ENCODE measurements at places on chromosomes 16 and 17.

DNA sequence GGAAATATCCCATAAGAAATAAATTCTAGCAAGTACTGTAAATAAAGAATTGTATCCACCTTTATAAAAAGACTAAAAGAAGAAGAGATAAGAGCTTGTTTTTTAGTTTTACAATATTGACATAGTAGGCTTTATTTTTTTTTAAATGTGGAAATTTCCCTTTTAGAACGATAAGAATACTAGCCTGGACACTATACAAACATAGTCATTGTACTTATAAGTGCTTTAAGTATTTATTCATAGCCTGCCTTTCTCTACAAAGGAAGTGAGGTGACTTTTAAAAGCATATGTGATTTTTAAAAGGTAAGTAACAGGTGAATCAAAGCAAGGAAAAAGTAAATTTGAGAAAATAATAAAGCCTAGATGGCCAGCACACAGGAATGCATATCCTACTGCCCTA is 17.7 kb downstream of the TOX3 start:
- DNase-seq, result no peak

DNA sequence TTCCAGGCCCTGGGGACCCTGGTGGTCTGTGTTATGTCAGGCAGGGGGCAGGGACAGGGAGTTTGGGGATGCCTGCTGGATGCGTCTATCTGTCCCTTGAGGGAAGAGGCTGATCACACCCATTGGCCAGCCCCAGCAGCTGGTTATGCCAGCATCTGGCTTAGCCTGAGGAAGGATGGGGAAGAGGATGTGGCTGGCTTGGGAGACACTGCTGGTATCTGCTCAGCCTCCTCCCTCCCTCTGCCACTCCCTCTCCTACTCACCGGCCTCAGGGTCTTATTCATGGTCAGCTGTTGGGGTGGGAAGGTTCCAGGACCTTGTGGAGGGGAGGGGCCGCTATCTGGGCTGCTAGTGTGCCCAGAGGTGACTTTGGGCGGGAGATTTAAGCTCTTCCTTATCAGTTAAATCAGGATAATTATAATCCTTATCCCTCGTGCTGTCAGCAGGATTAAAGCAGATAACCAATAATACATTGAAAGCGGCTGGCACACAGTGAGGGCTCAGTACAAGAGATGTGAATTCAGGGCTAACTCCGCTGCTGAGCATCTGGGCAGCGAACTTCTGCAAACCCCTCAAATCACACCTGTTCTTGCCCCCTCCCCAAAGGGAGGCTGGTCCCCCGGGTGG is 36.0 kb upstream of the MLKL start:
- no peak for DNase-seq

DNA sequence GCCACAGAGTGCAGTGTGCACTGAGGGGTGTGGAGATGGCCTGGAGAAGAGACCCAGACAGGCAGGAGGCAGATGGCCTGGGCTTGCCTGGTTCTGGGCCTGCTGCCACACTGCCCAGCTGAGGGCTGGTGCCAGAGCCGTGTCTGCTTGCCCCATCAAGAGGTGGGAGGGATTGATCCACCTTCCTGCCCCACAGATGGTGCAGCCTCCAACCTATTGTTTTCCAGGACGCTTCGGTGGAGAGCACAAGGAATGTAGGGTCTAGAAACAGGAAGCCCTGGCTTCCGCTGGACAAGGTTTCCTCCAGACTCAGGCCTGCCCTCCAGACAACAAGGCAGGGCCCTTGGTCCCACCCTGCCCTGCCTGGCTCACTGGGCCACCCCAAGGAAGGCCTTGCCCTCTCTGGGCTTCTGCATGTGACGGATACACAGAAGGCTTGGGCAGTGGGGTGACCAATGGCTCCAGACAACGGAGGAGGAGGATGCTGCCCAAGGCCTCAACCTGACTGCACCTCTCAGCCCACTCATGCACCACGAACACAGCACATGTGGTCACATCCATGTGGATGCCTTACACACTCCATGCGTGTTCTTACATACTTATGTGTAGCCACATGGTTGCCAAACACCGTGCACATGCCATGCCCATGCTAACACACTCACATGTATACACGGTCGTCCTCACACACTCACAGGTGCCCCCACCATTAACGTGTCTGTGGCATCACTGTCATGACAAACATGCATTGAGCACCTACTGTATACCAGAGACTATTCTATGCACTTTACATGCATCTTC is 6.5 kb upstream of the CDH5 start:
- no peak for DNase-seq

DNA sequence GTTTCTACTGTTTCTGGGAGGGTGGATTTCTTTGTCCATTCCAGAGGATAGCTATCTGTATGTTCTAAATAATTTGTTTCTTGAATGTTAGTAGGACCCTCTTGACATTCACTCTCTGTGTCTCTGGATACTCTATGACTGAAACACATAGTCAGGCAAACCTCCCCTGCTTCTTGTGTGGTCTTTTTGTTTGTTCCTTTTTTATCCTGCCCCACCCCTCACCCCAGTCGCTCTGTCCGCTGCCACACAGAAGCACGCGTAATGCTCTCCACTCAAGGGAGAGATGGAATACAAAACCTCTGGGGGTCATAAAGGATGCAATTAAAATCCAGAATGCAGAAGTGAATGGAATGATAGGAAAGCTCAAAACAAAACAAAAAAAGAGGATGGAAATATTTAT is 253.1 kb downstream of the RBFOX1 start:
- no peak for DNase-seq

DNA sequence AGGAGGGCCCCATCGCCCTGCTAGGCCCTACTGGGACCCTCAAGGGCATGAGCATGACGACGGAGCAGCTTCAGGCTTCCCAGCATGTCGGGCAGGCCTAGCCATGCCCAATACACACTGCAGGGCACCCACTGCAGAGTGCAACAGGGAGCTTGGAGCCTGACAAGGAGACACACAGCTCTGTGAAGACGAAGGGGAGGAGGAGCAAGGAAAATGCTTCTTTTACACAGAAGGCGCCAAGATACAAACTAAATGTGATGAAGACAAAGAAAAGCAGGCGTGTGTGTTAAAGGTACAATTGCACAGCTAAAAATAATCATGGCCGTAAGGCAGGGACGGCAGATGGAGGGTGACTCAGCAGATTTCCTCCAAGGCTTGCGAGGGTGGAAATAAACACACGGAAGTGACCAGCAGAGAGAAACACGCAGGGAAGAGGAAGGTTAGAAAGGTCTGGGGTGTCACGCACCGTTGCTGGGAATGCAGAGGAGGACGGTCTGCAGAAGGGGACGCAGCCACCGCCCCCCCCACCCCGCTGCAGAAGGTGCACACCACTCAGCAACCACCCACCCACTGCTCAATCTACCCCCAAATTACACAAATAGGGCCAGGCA is 108.5 kb downstream of the ZNF778 start:
- peak; percentile 90 for DNase-seq

DNA sequence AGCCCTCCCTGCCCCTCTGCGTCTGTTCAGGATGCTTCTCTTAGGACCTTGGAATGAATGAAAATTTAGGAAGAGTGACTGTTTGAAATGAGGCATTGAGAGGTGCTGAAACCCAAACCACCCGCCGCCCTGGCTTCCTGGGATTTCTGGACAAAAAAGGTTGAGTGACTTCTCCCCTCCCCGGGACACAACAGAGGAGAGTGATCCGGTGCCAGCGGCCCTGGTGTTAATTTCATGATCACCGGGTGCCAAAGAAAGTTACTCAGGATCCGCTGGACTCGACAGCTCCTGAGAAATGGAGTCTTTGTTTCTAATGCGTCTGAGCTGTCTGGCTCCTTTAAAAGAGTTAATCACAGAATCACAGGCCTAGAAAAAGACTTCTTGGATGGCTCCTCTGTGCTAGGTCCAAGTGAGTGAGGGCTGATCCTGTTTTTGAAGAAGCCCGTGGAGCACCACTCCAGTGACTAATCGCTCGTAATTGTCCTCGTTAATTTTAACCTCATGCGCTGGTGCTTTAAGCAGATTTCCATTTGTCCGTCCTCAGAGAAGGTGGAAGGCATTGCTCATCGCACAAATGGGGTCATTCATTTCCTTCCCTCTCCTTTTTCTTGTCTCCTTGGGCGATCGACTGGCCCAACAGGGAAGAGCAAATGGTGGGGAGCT is 144.4 kb upstream of the ZFHX3 start:
- no peak for DNase-seq

- peak; percentile 96 for DNase-seq
These were observed at the start of gene PLD6 for GRCh38 chr17:17206124-17206912. Gene PLD6 (minus strand): TSS chr17:17206333. CDS start chr17:17206286, 47 bp downstream.

GRCh38 chr17:71902894-71903506 is 217.8 kb upstream of the SOX9 start:
- no peak for DNase-seq

GRCh38 chr17:43713494-43714162 is 45.0 kb downstream of the SOST start:
- no peak for DNase-seq

- DNase-seq, result no peak
These were observed 124.2 kb upstream of the KCNJ16 start for GRCh38 chr17:69950701-69951418.

DNA sequence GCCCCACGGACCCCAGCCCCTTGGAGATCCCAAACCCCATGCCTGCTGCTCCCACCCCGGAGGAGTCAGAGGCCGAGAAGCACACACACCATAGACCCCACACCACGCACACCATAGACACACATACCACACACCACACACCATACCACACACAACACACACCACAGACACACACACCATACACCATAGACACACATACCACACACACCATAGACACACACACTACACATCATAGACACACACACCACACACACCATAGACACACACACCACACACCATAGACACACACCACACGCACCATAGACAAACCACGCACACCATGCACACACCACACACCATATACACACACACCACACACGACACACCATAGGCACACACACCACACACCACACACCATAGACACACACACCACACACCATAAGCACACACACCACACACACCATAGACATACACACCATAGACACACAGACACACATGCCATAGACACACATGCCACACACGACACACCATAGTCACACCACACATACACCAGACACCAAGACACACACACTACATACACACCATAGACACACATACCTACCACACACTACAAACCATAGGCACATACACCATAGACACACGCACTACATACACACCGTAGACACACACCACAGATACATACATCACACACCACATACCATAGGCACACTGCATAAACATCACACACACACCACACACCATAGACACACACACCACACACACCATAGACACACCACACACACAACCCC is 11.3 kb downstream of the TBC1D16 start:
- DNase-seq, result peak; percentile 34

DNA sequence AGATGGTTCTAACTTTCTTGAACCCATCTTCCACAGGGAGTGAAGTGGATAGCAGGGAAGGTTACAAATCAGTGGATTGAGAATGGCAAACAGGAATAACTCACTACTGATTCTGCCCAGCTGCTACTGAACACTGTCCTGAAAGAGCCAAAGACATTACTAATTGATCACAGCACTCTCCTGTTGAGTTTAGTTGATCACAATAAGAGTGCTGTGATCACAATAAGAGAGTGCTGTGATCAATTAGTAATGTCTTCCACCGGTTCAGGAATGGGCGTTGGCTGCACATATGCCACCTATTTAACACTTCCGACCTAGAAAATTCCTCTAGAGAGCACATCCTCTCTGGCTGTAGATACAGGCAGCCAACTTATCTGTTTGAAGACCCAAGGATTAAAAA is 11.4 kb downstream of the CFAP97D1 start:
- no peak for DNase-seq

DNA sequence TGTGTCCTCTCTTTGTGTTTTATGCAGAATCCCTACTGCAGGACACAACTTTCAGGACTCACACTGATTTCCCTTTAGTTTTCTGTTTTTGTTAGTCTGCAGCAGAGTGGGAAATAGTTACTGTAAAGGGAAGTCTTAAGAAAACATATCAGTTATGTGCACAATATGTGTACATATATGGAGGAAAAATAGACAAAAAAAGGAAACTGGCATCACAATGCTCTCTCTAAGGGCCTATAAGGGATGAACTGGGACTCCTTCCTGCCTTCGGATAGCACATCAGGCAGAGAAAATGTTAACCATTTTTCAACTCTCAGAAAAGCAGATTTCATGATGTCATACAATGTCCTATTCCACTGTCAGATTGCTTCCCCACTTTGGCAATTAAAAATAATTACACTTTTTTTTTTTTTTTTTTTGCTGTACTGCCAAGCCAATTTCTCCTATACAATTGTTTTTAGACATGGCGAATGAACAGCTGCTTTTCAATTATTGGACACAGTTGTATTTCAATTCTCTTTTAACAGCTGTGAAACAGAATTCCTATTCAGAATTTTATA is 112.5 kb upstream of the KCNJ16 start:
- DNase-seq, result no peak

DNA sequence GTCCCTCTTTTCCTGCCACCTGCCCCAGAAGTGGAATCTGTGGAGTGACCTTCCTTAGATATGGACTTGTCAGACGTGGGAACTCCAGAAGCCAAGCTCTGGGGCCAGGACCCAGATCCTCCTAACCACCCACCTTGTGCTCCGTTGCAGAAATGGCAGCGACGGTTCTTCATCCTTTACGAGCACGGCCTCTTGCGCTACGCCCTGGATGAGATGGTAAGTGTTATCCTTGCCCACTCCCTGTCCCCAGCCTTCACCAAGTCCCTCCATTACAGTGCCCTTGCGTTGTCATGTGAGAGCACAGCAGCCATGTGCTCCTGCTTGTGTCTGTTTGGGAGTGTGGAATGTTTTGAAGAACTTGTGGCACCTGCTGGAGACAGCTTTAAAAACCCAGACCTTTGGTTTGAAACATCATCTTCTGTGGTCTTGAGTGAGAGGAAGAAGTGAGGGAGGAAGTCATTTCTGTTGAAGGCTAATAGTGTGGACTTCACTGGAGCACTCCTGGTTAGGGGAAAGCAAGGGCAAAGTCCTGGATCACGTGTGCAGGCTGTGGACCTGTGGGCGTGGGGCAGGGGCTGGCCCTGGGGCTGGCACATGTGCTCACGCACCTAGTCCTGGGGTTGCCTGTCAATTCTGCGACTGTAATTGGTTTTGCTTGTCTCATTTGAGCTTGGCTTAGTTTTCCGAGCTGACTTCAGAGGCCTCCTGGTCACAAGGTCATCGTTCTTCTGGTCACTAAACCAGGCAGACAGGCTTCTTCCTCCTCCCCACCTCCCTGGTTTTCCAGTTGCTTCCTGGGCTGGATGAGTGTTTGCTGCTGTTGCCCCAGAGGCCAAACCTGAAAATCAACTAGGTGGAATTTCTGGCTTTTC is 35.8 kb downstream of the MPRIP start:
- no peak for DNase-seq

GRCh38 chr17:4536259-4536741 is 18.9 kb downstream of the MYBBP1A start:
- no peak for DNase-seq
